ENCODE measurements at places on chromosomes 11 and 22.

DNA sequence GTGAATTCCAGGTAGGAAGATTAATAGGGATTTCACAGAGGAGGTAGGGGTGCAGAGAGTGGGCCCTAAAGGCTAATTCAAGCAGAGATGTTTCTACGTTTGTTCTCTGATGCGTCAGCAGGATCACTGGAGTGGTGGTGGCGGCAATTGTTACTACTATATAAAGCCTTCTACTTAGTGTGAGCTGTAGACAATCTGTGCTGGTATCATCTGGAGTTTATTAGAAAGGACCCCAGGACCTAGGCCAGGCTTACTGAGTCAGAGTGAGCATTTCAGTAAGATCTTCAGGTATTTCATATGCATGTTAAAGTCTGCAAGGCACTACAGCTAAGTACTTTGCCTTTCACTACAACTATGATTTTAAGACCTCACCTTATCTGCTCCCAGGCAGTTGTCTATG, 59.5 kb downstream of the USP35 start:
- DNase-seq, result no peak

- DNase-seq, result no peak
These were observed 276.4 kb upstream of the PLET1 start for GRCh38 chr11:112537026-112537425.

DNA sequence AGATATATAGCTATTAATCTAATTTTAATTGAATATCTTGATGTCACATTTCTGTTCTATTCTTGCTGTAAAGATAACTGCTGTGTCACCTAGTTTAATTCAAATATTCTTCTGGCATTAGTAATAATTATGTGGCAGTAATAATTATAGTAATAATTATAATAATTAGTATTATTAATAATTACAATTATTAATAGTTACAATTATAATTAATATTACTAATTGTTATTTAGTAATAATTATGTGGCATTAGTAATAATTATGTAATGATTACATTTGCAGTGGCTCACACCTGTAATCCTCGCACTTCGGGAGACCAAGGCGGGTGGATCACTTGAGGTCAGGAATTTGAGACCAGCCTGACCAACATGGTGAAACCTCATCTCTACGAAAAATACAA, 1.6 kb upstream of the TRIM5 start:
- DNase-seq, result no peak

DNA sequence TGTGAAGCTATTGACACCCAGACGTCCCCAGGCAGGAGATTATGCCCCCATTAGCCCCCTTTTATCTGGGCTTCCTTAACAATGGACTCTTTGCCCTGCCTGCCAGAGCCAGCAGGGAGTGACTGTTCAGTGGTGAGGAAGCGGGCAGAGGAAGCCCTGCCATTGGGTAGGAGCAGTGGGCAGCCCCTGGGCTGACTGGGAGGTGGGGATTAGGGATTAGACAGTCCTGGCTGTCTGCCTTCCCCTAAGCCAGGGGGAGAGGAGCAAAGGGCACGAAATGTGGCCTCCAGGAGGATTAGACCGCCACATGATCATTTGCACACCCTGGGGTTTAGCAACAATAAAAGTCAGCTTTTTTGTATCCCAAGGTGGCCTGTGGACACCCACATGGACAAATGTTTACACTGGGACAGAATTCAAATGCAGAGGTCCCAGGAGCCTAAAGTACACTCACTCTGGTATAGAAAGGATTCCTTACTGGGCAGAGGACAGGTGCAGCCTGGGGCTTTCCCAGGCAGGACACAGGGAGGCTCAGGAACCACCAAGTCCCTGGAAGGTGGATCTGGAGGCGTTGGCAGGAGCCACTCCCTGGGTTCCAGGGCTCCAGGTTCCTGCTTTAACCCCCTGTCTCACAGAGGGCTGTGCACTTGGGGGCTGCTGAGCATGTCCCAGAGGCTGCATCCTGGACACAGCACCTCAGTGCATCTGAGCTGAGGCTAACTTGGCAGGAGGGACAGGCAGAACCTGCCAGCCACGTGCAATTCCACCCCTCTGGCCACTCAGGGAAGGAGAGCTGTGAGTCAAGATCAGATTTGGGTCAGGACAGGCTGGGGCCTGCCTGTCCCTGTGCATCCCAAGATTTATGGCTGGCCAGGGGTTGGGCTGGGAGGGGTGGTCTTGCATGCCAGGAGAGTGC, 2.1 kb downstream of the PNPLA3 start:
- DNase-seq, result peak; percentile 61
